ENCODE measurements at places on chromosomes 1 and 21.
A peak's percentile ranks its signal among the peaks of the same experiment; 100 is the strongest.

- H3K36me3 ChIP-seq = no peaks in the 10 kb centered on the region
- DNase-seq = no peak
- H3K4me3 ChIP-seq = no peak overlapping the region
Measured at GRCh38 chr1:193283016-193283415, 96.6 kb upstream of the B3GALT2 start.

DNA sequence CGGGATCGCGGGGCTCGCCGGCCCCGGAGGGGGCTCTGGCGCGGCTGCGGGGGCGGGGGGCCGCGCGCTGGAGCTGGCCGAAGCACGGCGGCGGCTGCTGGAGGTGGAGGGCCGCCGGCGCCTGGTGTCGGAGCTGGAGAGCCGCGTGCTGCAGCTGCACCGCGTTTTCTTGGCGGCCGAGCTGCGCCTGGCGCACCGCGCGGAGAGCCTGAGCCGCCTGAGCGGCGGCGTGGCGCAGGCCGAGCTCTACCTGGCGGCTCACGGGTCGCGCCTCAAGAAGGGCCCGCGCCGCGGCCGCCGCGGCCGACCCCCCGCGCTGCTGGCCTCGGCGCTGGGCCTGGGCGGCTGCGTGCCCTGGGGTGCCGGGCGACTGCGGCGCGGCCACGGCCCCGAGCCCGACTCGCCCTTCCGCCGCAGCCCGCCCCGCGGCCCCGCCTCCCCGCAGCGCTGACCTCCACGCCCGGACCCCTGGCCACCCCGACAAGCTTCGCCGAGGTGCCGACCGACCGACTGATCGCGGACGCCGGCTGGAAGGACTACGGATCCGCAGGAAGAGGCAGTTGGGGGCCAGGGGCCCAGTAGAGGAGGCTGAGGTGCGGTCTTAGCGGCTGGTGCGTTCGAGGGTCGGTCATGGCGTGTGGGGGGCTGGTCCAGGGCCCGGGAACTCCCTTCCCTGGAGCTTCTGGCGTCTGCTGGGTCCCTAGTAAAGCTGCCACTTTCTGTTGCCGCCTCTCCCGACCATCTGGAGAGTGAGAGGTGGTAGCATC, 711 bp downstream of the TRNP1 start:
- no peak overlapping the region for H3K27ac ChIP-seq
- peak overlapping the region; percentile 17 for H3K4me3 ChIP-seq
- peaks cover 6% of the 10 kb centered on the region for H3K27me3 ChIP-seq
- peaks cover 7% of the 10 kb centered on the region for H3K4me1 ChIP-seq
- H3K36me3 ChIP-seq = no peaks in the 10 kb centered on the region

GRCh38 chr1:94522304-94522703, 19.3 kb downstream of the F3 start:
- H3K27me3 ChIP-seq = no peaks in the 10 kb centered on the region
- no peak for DNase-seq
- H3K27ac ChIP-seq = no peak overlapping the region
- H3K4me3 ChIP-seq = no peak overlapping the region

DNA sequence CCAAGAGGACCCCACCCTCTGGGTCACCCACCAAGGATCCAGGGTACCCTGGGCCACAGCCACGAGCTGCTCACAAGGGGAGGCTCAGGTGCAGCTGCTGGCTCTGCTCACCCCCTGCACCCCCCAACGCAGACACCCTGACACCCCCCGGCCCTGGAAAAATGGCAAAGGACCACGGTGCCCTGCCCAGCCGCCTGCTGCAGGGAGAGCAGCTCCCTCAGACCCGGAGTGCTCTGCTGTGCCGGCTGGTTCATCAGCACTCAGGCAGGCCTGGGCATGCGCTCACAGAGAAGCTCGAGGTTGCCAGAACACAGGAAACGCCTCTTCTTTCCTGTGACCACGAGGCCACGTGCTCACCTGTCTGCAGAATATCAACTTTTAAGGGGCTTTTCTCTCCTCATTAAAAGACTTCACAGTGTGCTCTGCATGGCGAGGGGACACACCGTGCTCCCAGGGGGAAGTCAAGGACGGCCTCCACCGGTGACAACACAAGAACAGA, 4.3 kb upstream of the C1QTNF12 start:
- no peak overlapping the region for H3K27ac ChIP-seq
- H3K27me3 ChIP-seq = peaks cover 8% of the 10 kb centered on the region
- DNase-seq = no peak
- no peaks in the 10 kb centered on the region for H3K36me3 ChIP-seq
- H3K4me1 ChIP-seq = no peaks in the 10 kb centered on the region

DNA sequence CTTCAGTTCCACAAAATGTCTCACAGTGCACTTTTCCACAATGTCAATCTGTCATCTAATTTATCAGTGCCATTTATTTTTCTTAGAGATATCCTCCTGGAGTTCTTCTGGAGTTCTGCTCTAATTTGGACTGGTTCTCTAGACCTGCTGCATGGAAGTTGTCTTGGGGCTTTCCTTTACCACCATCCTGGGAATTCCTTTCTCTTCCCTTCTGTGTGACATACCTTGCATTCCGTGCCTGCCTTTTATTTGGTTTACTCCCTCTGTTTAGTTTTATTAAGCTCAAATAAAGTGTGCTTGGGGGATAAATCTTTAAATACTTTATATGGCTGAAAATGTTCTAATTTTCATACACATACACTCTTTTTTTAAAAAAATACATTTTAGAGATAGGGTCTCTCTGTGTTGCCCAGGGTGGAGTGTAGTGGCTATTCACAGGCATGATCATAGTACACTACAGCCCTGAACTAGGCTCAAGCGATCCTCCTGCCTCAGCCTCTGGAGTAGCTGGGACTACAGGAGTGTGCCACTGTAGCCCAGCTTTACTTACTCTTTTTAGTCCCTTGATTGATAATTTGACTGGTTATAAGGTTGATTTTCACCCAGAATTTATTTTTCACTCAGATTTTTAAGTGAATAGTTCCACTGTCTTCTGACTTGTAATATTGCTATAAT, 14.4 kb downstream of the MTF2 start:
- H3K27ac ChIP-seq = no peak overlapping the region
- H3K4me1 ChIP-seq = peaks cover 5% of the 10 kb centered on the region
- no peak overlapping the region for H3K4me3 ChIP-seq
- no peaks in the 10 kb centered on the region for H3K27me3 ChIP-seq
- no peaks in the 10 kb centered on the region for H3K36me3 ChIP-seq

DNA sequence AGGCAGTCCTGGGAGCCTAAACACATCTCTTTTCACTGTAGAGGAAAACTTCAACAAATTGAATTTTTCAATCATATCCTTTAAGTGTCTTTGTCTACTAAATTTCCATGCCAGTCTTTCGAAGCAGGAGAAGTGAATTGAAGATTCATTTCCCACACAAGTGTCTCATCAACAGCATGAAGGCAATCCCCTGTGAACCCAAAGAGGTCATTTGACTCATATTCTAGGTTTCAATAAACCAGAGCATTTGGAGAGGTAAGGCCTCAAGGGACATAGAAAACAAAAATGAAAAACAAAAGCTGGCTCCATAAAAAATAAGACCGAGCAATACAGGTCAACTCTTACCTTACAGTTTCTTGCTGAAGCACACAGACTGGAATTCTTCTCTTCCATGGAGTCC, 94.1 kb upstream of the ATP1B1 start:
- no peaks in the 10 kb centered on the region for H3K36me3 ChIP-seq
- no peak for DNase-seq
- H3K27me3 ChIP-seq = no peaks in the 10 kb centered on the region
- no peak overlapping the region for H3K4me3 ChIP-seq
- H3K4me1 ChIP-seq = no peaks in the 10 kb centered on the region

GRCh38 chr1:103170609-103171008, 62.3 kb upstream of the COL11A1 start:
- no peak overlapping the region for H3K27ac ChIP-seq
- no peaks in the 10 kb centered on the region for H3K36me3 ChIP-seq
- no peak overlapping the region for H3K4me3 ChIP-seq
- no peaks in the 10 kb centered on the region for H3K27me3 ChIP-seq
- no peaks in the 10 kb centered on the region for H3K4me1 ChIP-seq

DNA sequence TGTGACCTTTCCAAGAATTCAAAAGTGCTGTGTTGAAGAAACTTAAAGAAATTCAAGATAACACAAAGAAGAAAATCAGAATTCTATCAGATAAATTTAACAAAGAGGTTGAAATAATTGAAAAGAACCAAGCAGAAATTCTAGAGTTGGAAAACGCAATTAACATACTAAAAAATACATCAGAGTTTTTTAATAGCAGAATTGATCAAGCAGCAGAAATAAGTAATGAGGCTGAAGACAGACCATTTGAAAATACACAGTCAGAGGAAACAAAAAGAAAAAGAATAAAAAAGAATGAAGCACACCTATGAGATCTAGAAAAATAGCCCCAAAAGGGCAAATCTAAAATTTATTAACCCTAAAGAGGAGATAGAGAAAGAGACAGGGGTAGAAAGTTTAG, 218.1 kb upstream of the KAZN start:
- H3K27ac ChIP-seq = no peak overlapping the region
- H3K27me3 ChIP-seq = no peaks in the 10 kb centered on the region
- H3K4me3 ChIP-seq = no peak overlapping the region
- no peaks in the 10 kb centered on the region for H3K36me3 ChIP-seq
- H3K4me1 ChIP-seq = no peaks in the 10 kb centered on the region
- DNase-seq = no peak

DNA sequence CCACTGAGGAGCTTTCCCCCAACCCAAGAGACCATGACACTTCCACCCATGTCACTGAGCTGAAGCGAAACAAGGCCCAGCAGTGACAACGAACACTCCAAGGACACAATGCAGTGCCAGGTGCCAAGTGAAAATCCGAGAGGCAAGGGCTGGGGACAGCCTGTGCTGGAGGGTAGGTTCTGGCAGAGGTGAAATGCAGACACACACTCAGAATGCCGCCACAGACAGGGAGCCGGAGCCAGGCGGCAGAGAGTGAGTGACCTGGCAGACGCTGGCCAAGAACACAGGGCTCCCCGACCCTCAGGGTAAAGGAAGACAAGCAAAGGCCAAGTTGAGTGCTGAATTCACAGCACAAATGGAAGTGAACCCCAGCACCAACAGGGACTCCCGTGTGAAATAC, 78.9 kb downstream of the CD46 start:
- H3K4me1 ChIP-seq = peaks cover 44% of the 10 kb centered on the region
- no peaks in the 10 kb centered on the region for H3K36me3 ChIP-seq
- DNase-seq = peak; percentile 82
- no peak overlapping the region for H3K4me3 ChIP-seq
- no peaks in the 10 kb centered on the region for H3K27me3 ChIP-seq

DNA sequence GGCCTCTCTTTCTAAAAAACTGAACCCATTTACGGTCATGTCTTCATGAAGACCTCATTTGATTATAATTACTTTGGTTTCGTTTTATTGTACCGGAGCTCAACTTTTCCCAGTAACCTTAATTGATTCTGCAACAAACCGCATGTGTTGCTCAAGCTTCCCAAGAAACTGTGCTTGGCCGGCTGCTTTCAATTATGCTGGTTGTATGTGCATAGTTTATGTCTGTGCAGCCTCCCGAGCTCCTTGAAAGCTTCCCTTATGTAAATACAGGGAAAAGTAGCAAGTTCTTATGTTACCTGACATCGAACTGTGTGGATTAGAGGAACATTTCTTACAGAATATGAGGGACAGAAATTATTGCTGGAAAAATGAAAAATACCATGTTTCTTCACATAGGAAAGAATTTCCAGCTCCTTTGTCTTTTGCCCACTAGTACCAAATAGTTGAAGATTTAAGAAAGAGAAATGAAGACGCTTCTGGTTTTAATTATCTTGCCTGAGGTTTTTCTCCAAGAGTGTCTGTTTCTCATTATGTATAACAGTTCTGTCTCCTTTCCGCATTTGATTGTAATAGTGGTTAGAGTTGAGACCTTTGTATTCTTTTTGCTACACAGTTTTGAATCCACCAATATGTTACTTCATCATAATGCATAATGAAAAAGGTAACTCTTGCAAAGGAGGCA, 2.1 kb downstream of the VCAM1 start:
- peak; percentile 65 for DNase-seq
- peak overlapping the region; percentile 73 for H3K27ac ChIP-seq
- H3K4me1 ChIP-seq = peaks cover 23% of the 10 kb centered on the region

DNA sequence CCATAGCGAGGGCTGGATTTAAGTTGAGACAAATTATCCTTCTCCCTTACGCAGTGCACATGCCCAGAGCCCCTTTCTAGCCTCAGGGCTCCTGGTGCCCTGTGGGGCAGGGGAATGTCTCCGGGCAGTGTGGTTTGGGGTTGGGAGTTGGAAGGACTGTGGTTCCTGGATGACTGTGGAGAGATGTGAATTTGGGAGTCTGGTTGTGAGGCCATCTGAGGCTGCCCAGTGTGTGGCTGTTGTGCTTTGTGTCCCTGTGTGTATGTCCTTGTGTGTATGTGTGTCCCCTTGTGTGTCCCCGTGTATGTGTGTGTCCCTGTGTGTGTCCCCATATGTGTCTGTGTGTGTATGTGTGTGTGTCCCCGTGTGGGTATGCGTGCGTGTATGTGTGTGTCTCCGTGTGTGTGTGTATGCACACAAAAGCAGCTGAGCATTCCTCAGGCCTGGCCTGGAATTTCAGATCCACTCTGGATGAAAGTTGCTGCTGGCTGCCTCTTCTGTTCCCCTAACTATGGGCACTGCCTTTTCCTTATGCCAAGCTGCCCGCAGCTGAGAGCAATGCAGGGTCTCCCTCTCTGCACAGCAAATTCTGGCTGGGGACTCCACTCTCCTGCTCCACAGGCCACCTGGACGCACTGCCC, 65.4 kb downstream of the UBIAD1 start:
- DNase-seq = no peak
- no peak overlapping the region for H3K27ac ChIP-seq
- no peaks in the 10 kb centered on the region for H3K36me3 ChIP-seq
- peaks cover 9% of the 10 kb centered on the region for H3K4me1 ChIP-seq
- no peak overlapping the region for H3K4me3 ChIP-seq
- peaks cover 11% of the 10 kb centered on the region for H3K27me3 ChIP-seq

GRCh38 chr21:38743772-38744529, 61.8 kb upstream of the ETS2 start:
- H3K27ac ChIP-seq = no peak overlapping the region
- DNase-seq = no peak
- H3K4me1 ChIP-seq = no peaks in the 10 kb centered on the region

- no peak overlapping the region for H3K4me3 ChIP-seq
- no peak for DNase-seq
- no peak overlapping the region for H3K27ac ChIP-seq
- H3K27me3 ChIP-seq = no peaks in the 10 kb centered on the region
- H3K36me3 ChIP-seq = no peaks in the 10 kb centered on the region
- no peaks in the 10 kb centered on the region for H3K4me1 ChIP-seq
Measured at GRCh38 chr1:191546803-191547202, 611.5 kb upstream of the RGS18 start.

DNA sequence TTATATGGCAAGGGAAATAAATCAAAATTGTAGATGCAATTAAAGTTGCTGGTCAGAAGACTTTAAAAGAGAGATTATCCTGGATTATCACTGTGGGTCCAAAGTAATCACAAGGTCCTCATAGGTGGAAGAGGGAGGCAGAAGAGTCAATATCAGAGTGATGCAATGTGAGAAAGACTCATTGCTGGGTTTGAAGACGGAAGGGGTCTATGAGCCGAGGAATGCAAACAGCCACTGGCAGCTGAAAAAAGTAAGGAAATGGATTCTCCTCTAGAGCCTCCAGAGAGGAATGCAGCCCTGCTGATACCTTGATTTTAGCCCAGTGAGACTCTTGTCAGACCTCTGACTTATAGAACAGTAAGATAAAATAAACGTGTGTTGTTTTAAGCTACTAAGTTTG, 59.8 kb upstream of the MUTYH start:
- H3K27ac ChIP-seq = no peak overlapping the region
- no peaks in the 10 kb centered on the region for H3K4me1 ChIP-seq
- no peak overlapping the region for H3K4me3 ChIP-seq

All from adrenal gland (tissue), 19 donors.